Stimulated activated naive CD4-positive, alpha-beta T cell (primary cell): ENCODE measurements at places on chromosomes 2 and 18.

- no peak for DNase-seq
Measured at GRCh38 chr2:190210471-190210870, 109.2 kb downstream of the HIBCH start.

GRCh38 chr2:101830555-101830954 lies 133.0 kb downstream of the MAP4K4 start:
- DNase-seq, result no peak

DNA sequence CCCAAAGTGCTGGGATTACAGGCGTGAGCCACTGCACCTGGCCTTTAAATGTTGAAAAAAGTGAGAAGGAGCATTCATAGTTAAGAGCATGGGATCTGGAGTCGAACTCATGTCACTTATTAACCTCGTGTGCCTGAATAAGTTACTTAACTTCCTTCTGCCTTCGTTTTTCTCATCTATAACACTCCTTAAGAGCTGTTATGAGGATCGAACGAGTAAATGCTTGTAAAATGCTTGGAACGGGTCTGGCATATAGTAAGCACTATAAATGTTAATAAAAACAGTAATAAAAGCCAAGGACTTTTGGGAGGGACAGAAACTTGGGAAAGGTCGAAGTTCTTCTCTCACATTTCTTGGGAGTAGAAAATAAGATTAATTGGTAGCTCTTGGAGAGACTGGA lies 40.8 kb downstream of the RAB10 start:
- no peak for DNase-seq

DNA sequence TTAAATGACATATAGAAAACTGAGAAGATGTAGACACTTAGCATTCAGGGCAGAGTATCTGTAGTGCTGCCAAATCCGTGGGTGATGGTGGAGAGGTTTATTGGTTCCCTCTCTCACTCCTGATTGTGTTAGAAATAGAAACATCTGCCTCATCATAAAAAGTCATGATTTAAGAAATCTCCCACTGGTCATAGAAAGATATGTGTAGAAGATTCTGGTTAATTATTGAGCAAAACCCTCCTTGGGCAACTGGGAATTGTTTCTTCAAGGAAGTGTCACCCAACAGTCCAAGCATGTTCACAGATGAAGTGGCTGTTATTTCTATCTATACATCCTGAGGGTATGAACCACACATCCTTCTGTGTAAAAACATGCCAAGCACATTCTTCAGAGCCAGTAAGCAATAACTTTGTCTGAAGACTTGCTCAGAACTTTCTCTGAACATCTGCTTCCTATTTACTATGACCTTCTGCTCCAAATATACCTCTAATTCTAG lies 33.6 kb upstream of the CHRNA1 start:
- no peak for DNase-seq

DNA sequence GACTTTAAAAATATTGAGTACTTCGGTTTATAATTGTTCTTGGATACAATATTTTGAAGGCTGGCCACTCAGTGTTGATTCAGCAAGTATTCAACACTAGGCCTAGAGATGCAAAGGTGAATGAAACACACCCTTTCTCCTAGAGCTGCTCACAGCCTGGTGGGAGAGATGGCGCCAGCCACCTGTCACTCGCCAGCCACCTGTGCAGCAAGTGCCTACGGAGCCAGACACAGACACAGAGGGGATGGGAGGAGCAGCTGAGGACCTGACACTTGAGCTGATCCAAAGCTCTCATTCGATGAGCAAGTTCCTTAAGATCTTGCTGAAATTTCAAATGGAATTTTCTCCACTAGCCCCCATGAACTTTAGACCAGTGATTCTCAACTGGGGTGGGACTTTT lies 151.1 kb upstream of the RIOK3 start:
- no peak for DNase-seq

DNA sequence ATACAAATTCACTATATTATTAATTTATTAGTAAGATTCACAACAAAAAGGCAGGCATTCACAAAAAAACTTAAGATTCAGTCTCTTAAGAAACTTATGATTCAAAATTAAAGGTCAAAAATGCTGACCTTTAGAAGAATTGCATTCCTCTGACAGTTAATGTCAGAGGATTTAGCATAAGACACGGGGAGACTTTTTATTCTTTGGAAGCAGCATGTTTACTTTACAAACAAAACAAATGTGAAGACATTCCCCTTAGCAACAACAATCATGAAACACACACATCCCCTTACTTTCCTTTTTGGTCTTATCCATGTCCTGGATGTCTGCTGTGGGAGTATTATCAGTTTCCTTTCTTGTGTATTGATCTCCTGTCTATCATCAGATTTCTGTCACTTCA lies 117.1 kb downstream of the RAD51AP2 start:
- no peak for DNase-seq
